ENCODE measurements at places on chromosomes 12 and 14.
A peak's percentile ranks its signal among the peaks of the same experiment; 100 is the strongest.

GRCh38 chr14:70842851-70843462 lies 33.6 kb upstream of the MAP3K9 start:
- peak; percentile 62 for DNase-seq

DNA sequence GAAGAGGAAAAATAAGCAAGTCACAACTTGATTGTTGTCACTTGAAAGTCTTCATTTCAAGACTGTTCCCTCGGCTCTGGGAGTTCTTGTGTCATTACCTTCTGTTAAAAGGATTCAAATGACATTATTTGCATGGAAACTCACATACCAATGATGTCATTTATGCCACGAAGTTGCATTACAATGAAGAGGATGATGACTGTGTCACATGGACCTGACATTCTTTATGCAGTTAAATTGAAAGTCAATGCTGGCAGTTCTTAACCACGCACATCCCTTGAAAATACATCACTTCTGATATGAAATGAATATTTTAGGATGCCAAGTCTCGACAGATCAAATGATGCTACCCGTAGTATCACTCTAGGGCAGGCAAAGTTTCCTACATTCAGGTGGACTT lies 1069.5 kb downstream of the VRK1 start:
- no peak for DNase-seq

DNA sequence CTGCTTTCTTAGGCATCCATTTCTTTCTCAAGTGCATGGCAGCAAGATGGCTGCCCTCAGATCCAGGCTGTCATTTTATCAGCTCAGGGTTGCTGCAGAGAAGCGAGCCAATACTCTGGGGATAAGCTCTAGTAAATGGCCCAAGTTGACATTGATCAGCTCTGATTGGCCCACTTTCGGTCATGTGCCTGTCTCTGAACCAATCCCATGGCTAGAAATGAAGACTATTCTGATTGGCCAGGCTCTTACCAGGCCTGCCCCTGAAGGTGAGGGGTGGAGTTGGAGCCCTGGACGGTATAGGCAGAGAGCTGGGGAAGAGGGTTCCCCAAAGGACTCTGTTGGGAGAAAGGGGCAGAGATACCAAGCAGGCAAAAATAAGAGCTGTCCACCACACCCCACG lies 41.4 kb downstream of the MYO1H start:
- DNase-seq: no peak

DNA sequence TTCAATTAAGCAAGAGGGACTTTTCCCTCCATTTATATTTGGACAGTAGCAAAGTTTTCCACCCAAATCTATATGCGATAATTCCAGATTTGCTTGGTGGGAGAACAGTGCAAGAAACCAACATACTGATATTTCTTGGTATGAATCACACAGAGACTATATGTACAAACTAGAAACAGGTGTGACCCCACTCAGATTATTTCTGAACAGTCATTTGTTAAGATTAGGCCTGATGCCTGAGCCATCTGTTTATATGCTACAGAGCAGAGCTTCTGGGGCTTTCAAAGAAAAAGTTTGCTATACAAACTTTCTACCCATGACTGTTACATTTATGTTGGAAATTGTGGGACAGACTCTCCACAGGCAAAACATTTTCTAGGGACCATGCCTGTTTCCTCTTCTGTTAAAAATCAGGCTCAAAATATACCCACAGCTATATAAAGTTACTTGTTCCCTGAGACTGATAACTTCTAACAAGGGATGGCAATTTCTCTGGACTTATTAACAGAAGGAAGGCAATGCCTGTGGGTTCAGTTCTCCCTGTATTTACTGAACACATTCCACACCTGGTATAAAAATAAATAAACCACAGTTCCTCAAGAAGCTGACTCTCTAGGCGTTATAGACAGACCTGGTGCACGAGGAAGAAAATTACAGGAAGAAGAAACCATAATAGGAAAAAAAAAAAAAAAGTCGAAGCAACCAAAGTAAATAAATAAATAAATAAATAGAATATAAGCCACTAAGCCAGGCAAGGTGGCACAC lies 8.0 kb downstream of the PTPN21 start:
- no peak for DNase-seq

- no peak for DNase-seq
Observed at GRCh38 chr12:124217508-124218242, 77.2 kb upstream of the RFLNA start.

GRCh38 chr12:103780093-103780440 lies 61.0 kb downstream of the NT5DC3 start:
- DNase-seq: peak; percentile 22

DNA sequence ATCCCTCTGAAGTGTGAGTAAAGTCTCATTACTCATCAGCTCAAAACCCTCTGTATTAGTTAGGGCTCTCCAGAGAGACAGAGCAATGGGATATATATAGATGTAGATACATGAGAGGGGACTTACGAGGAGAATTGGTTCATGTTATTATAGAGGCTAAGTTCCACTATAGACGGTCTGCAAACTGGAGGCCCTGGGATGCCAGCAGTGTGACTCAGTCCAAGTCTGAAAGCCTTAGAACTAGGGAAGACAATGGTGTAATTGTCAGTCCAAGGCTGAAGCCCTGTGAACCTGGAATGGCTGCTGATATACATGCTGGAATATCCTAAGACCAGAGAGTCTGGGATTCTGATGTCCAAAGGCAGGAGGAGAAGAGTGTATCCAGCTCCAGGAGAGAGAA lies 57.3 kb upstream of the CEP83 start:
- no peak for DNase-seq

- no peak for DNase-seq
Observed at GRCh38 chr14:84485036-84485435, 1044.9 kb upstream of the FLRT2 start.

- DNase-seq: no peak
Observed at GRCh38 chr12:131282292-131283080, 328.8 kb downstream of the ADGRD1 start.

GRCh38 chr14:69291891-69292561 lies 32.1 kb downstream of the GALNT16 start:
- peak; percentile 21 for DNase-seq

GRCh38 chr12:27711317-27711682 lies 668 bp downstream of the MRPS35 start:
- DNase-seq: no peak

DNA sequence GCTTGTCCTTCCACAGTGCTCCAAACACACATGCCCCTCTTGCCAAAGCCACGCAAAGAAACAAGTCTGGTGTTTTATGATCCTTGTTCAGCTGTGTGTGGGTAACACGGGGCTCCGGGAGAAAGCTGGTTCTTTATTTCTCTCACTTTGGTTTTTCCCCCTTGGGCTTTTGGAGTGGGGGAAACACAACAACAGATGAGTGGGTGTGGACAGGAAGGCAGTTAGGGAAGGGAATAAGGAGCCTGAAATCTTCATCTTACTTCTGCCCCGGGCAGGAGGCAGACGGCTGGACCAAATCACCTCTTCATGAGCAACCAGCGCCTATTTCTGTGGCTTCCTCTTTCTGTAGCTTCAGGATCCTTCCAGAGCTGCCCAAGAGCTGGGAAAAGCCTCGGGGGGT lies 218.5 kb downstream of the PHETA1 start:
- no peak for DNase-seq

GRCh38 chr12:123094349-123095077 lies 56.4 kb downstream of the PITPNM2 start:
- DNase-seq: peak; percentile 85

GRCh38 chr12:70122804-70123203 lies 120.4 kb upstream of the CNOT2 start:
- no peak for DNase-seq

GRCh38 chr12:103680591-103681141 lies 93.6 kb downstream of the STAB2 start:
- no peak for DNase-seq

- peak; percentile 29 for DNase-seq
Observed at GRCh38 chr12:7501031-7501588, 2.5 kb downstream of the CD163 start.

GRCh38 chr14:80923368-80923767 lies 18.2 kb downstream of the CEP128 start:
- no peak for DNase-seq

GRCh38 chr12:41277946-41278267 lies 89.8 kb downstream of the PDZRN4 start:
- DNase-seq: no peak

GRCh38 chr12:52249511-52250047 lies 16.5 kb downstream of the KRT7 start:
- no peak for DNase-seq

GRCh38 chr12:116138364-116138763 lies 139.1 kb downstream of the MED13L start:
- peak; percentile 77 for DNase-seq

GRCh38 chr14:89900802-89901201 lies 53.7 kb downstream of the EFCAB11 start:
- no peak for DNase-seq

DNA sequence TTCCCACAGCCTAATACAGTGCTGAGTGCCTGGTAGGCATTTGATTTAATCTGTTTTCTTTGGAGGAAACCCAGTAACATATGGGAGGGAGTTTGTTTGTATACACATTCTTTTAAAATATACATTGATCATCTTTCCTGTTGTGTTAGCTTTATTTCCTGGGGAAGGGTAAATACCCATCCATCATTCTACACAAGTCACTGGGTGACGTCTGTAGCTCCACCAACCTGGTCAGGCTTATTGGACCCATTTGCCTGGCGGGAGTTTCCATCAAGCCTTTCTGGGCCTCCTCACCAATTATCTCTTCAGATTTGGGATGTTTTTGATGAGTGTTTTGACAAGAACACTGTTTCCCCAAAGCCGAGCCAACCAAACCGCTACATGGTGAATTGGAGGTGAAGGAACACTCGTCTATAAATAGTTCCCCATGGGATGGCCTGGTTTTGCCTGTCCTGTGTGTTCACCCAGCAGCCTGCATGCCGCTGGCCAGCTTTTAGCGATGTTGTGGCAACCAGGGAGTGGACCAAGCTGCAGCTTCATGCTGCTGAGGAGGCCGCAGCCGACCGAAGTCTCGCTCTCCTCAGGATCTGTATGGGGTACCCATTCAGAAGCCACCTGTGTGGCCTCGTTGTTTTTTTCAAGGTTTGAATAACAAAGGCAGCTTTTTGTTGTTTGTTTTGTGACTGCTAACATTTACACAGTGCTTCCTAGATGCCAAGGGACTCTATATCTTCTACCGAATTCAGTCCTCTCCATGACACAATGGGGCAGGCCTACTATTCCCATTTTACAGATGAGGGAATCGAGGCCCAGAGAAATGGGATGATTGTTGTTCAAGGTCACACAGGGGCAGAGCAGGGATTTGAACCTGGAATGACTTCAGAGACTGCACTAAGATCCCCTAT lies 22.6 kb downstream of the PLXNC1 start:
- DNase-seq: no peak

DNA sequence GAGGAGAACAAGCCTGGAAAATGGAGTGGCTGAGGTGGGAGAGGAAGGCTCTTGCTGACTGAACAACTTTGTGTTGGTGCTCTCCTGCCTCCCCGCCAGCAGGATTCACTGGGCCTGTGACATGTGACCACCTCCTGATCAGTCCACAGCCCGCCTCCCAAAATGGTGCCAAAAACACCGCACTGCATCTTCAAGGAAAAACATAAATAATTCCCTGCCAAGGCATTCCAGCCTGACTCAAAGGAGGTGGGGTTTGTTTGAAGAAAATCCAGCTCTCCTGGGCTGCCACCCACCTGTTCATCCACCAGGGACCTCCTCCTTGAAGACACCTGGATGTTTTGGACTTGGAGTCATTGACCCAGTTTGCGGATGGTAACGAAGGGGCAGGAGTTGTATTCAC lies 83.8 kb upstream of the PIWIL1 start:
- DNase-seq: no peak

DNA sequence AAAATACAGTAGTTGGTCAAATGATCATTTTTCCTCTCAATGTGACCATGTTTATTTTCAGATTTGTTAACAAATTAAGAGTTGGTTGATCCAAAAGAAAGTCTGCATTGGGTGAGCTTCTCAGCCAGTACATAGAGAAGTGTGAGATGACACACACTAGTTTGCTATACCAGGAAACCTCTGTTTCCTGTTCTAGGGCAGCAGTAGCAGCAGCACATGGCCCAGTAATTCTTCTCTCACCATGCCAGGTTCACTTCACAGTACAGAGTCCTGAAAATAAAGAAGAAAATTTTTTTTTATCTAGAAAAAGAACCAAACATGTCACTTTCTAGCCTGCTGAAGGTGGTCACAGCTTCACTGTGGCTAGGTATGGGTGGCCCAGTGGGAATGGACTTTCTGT lies 250.2 kb upstream of the OR4E1 start:
- DNase-seq: no peak

GRCh38 chr12:16329594-16329993 lies 17.9 kb upstream of the MGST1 start:
- DNase-seq: no peak

GRCh38 chr12:42981379-42981778 lies 391.8 kb upstream of the PRICKLE1 start:
- peak; percentile 6 for DNase-seq

DNA sequence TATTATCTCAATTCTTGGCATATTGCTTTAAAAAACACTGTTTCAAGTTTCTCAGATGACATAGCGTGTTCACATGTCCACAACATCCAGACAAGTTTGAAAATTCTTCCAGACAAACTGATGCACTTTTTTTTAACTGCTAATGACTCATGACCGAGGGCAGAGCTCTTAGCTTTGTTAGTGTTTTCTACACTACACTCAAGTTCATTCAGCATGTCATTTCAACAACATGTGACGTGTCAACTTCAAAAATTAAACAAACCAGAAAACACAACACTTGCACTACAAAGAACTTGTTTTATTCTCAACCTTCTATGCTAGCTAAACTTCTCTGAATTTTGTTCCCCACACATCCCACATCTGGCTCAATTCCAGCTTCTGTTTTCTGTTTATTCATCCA lies 1186.3 kb upstream of the FLRT2 start:
- no peak for DNase-seq

- no peak for DNase-seq
Observed at GRCh38 chr14:77305696-77306095, 15.0 kb downstream of the POMT2 start.

- DNase-seq: peak; percentile 50
Observed at GRCh38 chr12:480831-481816, 21.4 kb downstream of the B4GALNT3 start.

DNA sequence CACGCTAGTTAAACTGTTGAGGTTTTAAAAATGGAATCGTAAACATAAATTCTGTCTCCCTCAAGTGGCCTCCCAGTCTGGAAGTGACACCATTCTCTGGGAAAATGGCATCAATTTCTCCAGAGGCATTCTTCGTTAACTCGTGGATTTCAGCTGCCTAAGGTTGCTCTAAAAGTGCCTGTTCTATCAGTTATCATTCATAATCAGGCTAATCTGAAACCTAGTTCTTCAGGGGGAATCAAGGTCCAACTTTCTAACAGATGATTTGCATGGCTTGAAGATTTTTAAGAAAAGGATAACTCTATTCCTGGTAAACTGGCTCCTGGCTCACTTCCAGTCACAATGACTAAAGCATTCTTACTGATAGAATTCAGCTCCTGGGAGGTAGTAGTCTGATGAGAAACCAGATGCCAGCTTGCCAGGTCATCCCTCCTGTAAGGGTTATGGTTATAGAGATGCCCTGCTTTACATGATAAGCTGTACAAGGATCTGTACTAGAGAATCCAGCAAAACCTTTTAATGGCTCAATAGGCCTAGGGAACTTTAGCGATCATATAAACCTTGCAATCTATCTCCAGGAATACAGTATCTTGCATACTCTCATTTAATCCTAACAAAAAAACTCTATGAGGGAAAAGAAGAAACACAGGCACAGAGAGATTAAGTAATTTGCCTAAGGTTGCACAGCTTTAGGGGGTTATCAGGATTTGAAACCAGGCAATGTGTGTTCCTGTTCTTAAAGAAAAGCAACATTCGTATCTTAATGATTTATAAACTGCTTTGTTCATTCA lies 1.5 kb downstream of the L3HYPDH start:
- peak; percentile 93 for DNase-seq
